Dermis blood vessel endothelial cell (primary cell): ENCODE measurements at places on chromosomes 5 and 9.

DNA sequence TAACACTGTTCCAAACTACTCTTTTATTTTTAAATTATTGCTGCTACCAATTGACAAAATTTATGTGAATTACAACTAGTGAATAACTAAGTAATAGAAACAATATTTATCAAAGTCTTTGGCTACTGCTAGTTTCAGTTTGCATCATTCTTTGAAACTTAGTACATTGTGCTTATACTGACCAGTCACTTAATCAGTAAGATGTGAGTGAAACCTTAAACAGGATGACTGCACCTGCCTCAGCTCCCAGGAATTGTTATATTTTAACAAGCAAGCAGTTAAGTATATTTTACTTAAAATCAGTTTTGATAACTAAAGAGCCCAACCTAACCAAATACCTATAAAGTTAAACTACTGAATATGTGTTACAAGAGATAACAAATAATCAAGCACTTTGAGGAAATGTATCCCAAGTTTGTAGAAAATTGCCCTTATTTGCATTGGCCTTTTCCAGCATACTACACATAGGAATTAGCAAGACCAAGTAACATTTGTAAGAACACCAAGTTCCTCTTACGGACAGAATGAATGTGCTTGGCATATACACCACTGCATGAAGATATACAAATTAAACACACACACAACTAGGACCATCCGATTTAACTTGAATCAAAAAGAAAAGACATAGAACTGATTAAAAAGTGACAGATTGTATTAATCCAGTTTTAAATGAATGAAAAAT lies 545.5 kb upstream of the DAB2 start:
- DNase-seq, result no peak

DNA sequence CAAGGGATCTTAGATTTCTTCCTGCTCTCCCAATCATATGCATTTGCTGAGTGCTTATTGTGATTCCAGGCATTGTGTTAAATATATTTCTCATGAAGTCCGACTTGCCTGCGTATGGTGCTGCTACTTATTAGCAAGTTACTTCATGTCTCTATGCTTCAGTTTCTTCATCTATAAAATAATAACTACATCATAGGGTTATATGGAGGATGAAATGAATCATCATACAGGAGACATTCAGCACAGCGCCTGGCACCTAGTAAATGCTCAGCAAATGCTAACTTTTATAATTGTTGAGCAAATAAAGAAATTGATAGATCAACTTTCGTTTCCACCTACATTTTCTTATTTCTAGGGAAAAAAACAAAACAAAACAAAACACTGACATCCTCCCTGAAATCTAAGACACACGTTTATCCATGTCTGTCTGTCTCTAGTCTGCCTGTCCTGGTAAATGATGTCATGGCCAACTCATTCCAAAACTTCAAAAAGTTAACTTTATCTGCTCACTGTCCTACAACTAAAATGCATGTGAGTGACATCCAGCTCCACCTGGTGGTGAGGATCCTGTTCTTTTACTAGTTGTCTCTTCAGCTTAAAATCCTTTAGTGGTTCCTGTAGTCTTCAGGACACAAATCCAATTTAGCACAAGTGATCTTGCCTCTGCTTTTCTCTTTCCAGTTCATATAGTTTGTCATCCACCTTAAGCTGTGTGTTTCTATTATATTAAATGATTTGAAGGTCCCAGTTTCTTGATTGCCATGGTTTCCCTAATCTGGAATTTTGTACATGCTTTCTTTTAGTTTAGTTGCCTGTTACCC lies 27.7 kb downstream of the PPP3R2 start:
- DNase-seq, result peak; percentile 57

DNA sequence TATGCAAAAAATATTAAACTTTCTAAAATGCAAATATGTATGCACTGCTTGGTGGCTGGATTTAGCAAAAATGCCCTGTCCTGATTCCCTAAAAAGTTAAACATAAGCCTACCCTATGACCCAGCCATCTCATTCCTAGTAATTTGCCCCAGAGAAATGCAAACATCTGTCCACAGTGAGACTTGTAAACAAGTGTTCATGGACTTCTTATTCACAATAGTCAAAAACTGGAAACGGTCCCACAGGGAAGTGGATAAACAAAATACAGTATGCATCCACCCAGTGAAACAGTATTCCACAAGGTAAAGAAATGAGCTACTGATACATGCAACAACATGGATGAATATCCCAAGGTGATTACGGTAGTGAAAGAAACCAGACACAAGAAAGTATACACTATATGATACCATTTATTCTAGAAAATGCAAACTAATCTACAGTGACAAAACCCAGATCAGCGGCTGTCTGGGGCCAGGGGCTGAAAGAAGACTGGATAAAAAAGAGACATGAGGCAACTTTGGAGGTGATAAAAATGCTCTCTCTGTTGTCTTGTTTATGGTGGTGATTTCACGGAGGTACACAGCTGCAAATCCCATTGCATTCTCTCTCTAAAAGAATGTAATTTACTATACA lies 277.3 kb downstream of the GLIS3 start:
- no peak for DNase-seq

DNA sequence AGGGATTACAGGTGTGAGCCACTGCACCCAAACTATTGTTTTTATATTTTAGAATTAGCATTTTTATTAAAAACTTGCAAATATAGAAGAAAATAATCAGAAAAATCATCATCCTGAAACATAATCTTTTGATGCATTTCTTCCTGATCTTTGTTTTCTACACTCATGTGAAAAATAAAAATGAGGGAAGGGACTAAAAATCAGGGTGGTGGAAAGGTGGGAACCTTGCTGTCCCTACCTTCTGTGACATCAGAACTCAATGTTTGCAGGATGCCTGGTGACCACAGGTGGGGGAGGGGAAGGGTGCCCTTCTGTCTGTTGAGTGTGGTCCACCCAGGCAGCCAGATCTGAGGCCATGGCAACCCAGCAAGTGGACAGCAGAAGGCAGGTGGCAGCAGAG lies at the start of gene SMIM23:
Gene SMIM23 (plus strand): TSS at position 301 of the 400 bp plus-strand sequence. CDS start 55 bp downstream, at position 356.
- DNase-seq, result no peak

- no peak for DNase-seq
These were observed 15.3 kb downstream of the BRD3 start for GRCh38 chr9:134052491-134052890.

- no peak for DNase-seq
These were observed 779 bp upstream of the VCAN start for GRCh38 chr5:83470526-83471404.

DNA sequence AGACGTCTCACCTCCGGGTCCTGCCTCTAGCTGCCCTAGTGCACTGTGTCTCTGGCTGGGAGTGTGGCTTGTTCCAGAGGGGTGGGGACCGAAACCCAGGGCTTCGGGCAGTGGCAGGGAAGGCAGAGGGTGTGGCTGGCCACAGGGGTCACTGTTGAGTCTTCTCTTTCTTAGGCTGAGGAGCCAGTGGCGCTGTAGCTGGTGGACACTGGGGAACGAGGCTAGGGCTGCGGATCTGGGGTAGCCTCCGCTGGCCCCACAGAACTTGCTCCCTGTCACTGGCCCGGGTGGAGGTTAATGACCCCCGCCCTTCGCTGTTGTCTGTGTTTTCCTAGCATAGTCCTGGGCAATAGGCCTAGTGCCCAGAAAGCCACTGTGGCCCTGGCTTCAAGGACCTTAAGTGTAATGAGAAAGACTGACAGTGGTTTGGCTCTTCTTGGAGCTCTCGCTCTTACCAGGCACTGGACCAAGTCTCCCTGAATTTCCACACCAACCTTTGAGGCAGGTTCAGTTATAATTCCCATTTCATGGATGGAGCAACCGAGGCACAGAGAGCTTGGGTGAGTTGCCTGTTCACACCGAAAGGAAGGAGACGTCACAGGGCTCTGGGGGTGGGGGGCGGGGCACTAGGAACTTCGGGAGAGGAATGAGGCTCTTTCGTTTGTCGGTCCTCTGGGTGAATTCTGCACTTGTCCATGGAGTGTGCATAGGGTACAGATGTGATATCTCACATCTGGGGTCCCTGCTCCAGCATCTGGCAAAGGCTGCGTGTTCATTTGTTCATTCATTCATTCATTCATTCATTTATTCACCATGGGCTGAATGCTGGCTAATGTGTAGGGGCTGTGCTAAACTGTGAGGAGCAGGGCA lies 4.8 kb upstream of the IER5L start:
- DNase-seq, result peak; percentile 59

- no peak for DNase-seq
These were observed 11.7 kb downstream of the PRUNE2 start for GRCh38 chr9:76894198-76894597.

- DNase-seq, result no peak
These were observed 150.0 kb downstream of the CDC42SE2 start for GRCh38 chr5:131413605-131414559.

DNA sequence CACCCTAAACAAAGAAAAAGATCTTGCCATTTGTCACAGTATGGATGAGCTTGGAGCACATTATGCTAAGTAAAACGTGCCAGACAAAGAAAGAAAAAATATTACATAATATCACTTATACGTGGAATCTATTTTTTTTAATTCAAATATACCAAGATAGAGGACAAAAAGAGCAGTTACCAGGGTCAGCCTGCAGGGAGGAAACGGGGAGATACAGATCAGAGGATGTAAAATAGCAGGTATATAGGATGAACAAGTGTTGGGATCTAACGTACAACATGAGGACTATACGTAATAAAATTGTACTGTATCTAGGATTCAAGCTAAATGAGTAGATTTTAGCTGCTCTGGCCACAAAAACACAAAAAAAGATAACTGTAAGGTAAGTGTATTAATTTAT lies 247.5 kb downstream of the TMEM161B start:
- no peak for DNase-seq

- DNase-seq, result no peak
These were observed 9.8 kb downstream of the PPP1R26 start for GRCh38 chr9:135489188-135489906.

- peak; percentile 67 for DNase-seq
These were observed 24.3 kb upstream of the POMT1 start for GRCh38 chr9:131478421-131478868.

DNA sequence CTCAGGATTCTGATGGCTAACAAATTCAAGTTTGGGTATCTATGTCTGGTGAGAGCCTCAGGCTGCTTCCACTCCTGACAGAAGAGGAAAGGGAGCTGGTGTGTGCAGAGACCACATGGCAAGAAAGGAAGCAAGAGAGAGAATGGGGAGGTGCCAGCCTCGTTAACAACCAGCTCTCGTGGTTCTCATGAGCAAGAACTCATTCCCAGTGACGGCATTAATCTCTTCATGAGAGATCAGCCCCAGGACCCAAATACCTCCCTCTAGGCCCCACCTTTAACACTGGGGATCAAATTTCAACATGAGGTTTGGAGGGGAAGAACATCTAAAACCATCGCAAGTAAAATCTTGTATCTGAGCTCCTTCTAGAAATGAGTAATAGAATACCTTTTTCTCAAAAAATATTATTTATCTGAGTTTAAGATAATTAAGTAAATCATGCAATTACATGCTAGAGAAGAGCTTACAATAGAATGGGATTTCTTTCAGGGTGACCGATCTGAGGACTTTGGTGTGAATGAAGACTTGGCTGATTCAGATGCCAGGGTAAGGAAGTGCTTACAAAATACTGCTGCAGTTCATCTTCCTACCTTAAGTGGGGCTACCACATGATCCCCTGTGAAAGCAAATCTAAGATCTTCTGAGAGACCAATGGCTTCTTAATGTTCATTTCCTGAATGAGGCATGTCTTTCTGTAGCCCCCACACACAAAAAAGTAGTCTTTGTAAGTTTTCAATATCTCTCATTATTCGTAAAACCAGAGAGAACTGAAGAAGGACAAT lies 11.5 kb downstream of the ANXA1 start:
- DNase-seq, result no peak

DNA sequence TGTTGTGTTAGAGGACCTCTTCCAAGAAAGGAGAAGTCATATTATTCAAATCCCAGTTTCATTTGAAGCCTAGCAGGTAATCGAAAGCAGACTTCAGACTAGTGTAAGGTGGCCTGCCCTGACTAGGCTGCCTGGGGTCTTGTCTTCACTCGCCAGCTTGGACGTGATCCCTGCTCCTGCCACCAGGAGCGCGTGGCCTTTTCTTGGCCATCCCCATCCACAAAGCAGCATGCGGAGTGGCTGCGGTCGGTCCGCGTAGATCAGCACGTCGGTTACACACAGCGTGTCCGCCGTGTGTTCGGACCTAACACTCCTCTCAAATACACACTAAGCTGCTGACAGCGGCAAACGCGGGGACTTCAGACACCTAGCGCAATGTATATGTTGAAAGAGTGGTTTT lies 37.3 kb downstream of the CFAP77 start:
- peak; percentile 4 for DNase-seq

DNA sequence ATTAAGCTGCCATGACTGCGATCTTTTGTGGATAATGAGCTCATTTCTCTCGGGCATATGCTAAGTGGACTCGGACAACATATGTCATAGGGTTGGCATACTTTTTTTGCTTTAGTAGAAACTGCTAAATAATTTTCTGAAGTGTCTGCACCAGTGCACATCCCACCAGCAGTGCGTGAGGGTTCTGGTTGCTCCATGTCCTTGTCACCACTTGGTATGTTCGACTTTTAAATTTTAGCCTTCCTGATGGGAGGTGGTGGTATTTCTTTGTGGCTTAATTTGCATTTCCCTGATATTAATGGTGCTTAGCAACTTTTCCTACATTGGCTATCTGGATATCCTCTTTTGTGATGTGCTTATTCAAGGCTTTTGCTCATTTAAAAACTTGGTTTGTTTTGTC lies 57.8 kb upstream of the NRARP start:
- DNase-seq, result no peak

- DNase-seq, result no peak
These were observed 1.8 kb upstream of the MAML1 start for GRCh38 chr5:179730852-179731251.
